Dorsolateral prefrontal cortex (tissue), 122 donors: ENCODE measurements at places on chromosomes 12 and 14. TPM values are rescaled to one million over a fixed set of nuclear protein-coding genes. Genes with fewer than 3 reads are reported as not detected.

SDR9C7 gene
- 0.54 TPM for total RNA-seq

TMPRSS12 gene
- total RNA-seq: not detected

RNFT2 gene
- 53.5 TPM for total RNA-seq

BCL2L2 gene
- total RNA-seq: 130 TPM

PZP gene
- 0.66 TPM for total RNA-seq

ADCY4 gene
- total RNA-seq: 8.2 TPM

FOXN4 gene
- not detected for total RNA-seq

HNF1A gene
- total RNA-seq: not detected

DDX47 gene
- total RNA-seq: 54.7 TPM

THTPA gene
- 28.3 TPM for total RNA-seq

C3AR1 gene
- 4.2 TPM for total RNA-seq

TPH2 gene
- total RNA-seq: 1.2 TPM

TMEM119 gene
- total RNA-seq: 4.3 TPM

GARIN6 gene
- total RNA-seq: not detected

GPR84 gene
- total RNA-seq: not detected

WNK1 gene
- 565 TPM for total RNA-seq

NXPH4 gene
- total RNA-seq: 5.1 TPM

DBX2 gene
- total RNA-seq: 3.8 TPM

IGF1 gene
- total RNA-seq: 3.3 TPM

PRH1 gene
- total RNA-seq: 35.1 TPM

DUSP16 gene
- total RNA-seq: 19.0 TPM

SLC17A8 gene
- total RNA-seq: 2.0 TPM

PDE3A gene
- 2.4 TPM for total RNA-seq

PLA2G1B gene
- total RNA-seq: not detected

PCED1B gene
- 1.6 TPM for total RNA-seq

TMBIM6 gene
- 410 TPM for total RNA-seq

GDF11 gene
- total RNA-seq: 16.2 TPM

RAD51B gene
- 5.8 TPM for total RNA-seq

LIN7A gene
- total RNA-seq: 32.9 TPM

DNAJC22 gene
- 4.3 TPM for total RNA-seq

ADGRD1 gene
- total RNA-seq: 7.1 TPM

IKBIP gene
- total RNA-seq: 3.9 TPM

VPS33A gene
- total RNA-seq: 32.7 TPM

SLC39A2 gene
- total RNA-seq: not detected

ETNK1 gene
- 145 TPM for total RNA-seq

KRT78 gene
- total RNA-seq: not detected

EML5 gene
- 13.1 TPM for total RNA-seq

B4GALNT1 gene
- total RNA-seq: 73.6 TPM

MGAT4C gene
- 15.3 TPM for total RNA-seq
